ENCODE measurements at places on chromosomes 3 and 15. TPM values are rescaled to one million over a fixed set of nuclear protein-coding genes. Genes with fewer than 3 reads are reported as not detected.

CPA3 gene
- not detected for total RNA-seq

MESP2 gene
- total RNA-seq = 0.15 TPM

HIGD2B gene
- total RNA-seq = 0.22 TPM

DNA sequence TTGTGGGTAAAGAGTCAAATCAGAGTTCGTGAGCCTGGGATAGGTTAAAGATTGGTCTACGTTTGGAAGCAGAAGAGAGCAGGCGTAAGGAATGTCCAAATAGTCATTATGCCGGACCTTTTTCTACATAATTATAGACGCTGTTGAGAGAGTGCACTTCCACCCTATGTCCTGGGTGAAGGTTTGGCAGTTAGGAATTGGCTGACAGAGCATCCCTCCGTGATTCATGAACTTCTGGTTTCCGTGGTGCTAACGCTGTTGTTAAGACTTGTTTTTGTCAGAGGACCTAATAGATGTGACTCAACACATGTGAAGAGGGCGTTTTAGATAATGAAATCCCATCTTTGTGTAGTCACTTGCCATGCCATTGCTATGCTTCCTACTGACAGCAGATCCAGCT lies 1.1 kb downstream of the EAF1 start:
- ATAC-seq = peak; percentile 83

- ATAC-seq = no peak
Measured at GRCh38 chr3:179765396-179765795, 112.6 kb downstream of the USP13 start.

ALCAM gene
- 11.9 TPM for total RNA-seq

- ATAC-seq = no peak
Measured at GRCh38 chr3:22496641-22497040, 706.5 kb upstream of the UBE2E2 start.

DNA sequence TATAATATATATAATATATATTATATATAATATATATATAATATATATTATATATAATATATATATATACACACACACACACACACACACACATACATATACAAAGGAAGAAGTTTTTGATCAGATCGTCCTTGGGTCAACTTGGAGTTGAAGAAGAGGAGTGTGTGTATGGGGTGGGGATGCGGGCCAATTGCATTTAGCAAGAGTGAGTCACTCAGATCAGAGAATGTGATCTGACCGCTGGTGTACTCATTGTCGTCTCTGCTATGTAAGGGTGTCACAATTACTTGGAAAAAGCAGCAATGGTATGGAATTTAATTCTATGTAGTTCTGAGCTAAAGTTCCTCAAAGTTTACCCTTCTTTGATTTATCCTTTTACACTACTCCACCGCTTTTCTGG lies 4.6 kb upstream of the VGLL3 start:
- ATAC-seq = no peak

- ATAC-seq = no peak
Measured at GRCh38 chr3:81394651-81395524, 366.6 kb downstream of the GBE1 start.
